ENCODE measurements at places on chromosomes 12 and 14.
A peak's percentile ranks its signal among the peaks of the same experiment; 100 is the strongest.

DNA sequence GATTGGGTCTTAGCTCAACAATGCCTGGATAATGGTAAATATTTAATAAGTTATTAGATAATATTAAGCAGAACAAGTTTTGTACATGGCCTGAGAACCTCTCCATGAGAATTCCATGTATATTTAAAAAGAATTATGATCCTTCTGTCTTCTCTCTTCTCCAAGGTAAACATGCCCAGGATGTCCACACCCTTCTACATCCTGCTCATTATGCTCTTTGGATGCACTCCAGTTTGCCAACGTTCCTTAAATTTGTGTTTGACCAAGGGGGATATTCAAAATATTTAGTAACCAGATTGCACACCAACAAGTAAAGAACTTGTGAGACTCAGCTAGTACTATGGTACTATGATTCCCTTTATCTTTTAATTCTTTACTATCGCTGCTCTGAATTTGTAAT lies 44.8 kb upstream of the ERGIC2 start:
- DNase-seq = no peak

DNA sequence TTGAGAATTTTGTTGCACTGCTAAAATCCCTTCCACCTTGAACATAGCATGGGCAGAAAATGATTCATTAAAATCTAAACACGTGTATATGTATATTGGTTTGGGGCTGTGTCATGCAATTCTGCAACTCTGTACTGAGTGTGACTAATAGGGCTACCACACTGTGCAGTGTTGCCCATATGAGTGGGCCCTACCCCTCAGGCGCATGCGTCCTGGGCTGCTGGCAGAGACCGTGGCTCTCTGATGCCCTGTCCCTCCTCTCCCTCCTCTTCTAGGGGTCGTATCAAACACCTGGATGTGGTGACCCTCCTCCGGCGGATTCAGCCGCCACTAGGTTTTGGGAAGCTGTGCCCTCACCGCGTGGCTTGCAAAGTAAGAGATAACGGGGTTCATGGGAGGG lies 128.4 kb upstream of the FKBP4 start:
- DNase-seq = no peak

DNA sequence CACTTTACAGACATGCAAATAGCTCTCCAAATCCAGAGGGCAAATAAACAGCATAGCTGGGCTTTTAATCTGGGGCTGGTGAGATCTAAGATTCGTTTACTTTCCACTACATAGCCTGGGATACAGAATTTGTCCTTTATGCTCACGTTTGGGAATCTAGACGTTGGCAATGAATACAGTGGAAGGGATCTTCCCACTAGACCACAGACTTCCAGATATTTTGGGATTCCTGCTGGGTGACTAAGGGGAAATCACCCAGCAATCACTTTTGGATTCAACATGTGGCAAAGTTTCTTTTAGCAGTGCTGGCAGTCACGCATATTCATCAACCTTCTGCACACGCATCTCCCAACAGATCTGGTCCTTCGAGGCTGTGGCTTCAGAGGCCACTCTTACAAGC lies 23.5 kb downstream of the APPL2 start:
- no peak for DNase-seq

DNA sequence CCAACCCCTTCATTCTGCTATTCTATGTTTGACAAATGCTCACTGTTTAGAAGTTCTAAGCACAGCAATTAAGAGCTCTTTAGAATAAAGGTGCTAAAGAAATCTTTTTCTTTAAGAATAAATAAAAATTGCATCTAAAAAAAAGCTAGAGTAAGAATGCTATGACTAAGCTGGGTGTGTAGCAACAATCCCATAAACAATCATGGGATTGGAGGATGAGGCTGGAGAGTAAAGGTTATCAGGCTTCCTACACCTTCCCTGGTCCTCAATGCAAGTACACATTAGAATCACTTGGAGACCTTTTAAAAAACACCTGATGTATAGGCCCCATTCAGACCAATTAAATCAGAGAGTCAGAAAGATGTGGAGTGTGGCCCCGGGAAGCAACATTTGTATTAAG lies 88.3 kb downstream of the CIT start:
- no peak for DNase-seq

- no peak for DNase-seq
These were observed 15.2 kb downstream of the SCNN1A start for GRCh38 chr12:6360080-6360571.

DNA sequence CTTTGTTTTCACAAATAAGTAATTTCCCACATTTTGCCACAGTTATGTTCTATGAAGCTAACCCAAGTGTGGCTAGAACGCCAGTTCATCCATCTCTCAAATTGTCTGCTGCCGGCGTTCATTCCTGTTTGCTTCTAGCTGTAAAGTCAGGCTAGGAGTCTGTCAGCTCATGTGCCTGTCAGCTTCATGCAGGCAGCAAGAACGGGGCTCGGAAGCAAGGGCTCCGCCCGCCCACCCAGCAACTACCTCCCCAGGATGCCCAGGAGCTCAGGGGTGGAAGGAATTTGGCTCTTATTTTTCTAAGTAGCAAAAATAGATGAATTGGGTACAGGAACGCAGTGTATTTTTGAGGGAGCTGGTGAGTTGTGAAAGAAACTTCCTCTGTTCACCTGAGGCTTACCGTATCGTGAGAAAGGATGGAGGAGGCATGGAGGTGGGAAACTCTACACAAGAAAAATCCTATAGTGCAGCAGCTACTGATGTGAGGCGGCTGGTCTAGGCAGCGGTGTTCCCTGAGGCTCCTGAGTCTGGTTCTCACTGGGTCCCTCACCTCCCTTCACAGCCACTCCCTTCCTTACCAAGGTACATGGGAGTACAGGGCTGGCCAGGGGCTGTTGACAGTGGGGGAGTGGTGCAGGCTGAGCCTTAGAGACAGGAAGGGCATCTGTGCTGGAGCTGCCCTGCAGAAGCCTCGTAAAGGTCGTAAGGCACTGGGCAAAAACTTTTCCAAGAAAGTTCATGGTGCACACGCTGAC lies 54.5 kb upstream of the AMN start:
- DNase-seq = no peak

- DNase-seq = no peak
These were observed 256.3 kb upstream of the SFSWAP start for GRCh38 chr12:131454418-131455217.

DNA sequence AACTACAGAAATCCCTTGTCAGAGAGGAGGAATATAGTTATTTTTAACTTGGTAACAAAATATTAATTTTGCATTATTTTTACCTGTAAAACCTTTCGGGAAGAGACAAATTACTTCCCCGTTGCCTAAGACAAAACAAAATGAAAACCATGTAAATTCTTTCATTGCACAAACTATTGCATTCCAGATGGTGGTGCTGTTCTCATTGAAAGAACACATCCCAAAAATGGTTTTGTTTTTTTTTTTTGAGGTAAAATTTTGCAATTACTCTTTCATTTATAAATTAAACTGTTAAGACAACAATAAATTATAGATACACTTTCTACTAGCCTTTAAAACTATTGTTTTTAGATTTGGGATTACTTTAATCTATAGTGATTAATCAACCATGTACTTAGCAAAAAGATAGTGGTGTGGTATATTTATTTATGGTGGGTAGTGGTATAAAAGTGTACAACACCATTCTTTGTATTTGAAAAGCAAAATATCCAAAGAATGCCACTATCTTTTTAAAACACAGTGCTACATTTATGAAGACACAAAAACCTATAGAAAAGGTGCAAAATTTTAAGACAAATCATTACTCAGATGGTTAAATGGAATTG lies 115.5 kb downstream of the SLC38A1 start:
- no peak for DNase-seq

- no peak for DNase-seq
These were observed 381.0 kb downstream of the DPF3 start for GRCh38 chr14:72512925-72513324.

DNA sequence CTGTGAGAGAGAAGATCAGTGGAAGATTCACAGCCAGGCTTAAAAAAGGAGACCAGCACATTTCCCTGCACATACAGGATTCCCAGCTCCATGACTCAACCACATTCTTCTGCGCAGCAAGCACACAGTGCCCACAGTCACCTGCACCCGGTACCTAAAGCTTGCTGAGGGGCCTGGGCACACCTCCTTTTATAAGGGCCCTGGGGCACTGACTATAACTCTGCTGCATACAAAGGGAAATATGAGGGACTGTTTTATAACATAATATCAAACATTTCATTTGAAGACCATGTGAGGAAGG lies 322.9 kb downstream of the DAD1 start:
- no peak for DNase-seq

DNA sequence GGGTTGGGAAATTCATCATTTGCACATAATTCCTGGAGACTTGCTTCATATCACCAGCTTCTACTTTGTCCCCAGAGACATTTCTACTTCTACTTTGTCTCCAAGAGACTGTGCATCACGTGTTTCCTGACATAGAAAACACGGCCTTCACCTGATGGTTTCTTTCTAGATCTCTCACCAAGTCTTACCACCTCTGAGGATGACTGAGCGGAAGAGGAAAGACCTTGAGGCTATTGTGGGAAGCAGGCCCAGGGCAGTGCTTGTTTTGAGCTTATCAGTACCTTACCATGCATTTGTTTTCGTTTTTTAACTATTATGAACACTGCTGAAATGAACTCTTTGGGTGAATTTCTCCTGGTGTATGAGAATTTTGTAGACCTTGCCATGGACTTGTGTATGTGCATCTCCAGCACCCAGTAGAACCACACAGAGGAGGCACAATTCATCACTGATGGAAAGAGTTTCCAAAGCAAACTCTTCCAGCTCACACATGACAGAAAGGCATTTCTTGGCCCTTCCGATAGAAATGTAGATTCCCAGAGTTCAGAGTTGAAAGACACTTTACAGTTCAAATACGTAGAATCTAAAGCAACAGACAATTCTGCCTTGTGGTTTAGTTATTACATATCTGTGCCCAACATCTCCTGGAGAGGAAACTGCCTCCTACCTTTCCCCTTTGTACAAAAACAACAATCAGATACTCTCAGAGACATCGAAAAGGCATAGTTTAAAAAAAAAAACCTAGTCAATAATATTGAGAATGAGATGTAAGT lies 434.7 kb downstream of the FUT8 start:
- DNase-seq = peak; percentile 38

DNA sequence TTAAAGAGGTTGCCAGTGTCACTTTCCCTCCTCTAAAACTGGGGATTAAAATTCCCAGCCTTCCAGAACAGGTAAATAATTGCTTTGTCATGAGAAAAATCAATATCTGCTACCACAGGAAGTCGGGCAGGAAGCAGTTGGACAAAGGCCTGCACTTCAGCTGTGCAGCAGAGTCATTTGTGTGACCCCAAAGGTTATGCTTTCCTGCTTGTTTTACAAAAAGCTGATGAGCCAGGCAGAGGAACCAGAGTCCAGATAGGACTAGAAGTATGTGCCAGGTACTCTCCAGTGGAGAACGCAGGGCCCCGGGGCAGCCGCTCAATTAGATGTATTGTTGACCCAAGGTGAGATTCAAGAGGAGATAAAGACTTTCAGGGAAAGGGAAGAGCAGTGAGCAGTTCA lies 117.1 kb upstream of the FRMD6 start:
- DNase-seq = no peak

- no peak for DNase-seq
These were observed 106.4 kb downstream of the PRKD1 start for GRCh38 chr14:29821242-29821641.

GRCh38 chr12:84756961-84757360 lies 155.6 kb downstream of the SLC6A15 start:
- DNase-seq = no peak

DNA sequence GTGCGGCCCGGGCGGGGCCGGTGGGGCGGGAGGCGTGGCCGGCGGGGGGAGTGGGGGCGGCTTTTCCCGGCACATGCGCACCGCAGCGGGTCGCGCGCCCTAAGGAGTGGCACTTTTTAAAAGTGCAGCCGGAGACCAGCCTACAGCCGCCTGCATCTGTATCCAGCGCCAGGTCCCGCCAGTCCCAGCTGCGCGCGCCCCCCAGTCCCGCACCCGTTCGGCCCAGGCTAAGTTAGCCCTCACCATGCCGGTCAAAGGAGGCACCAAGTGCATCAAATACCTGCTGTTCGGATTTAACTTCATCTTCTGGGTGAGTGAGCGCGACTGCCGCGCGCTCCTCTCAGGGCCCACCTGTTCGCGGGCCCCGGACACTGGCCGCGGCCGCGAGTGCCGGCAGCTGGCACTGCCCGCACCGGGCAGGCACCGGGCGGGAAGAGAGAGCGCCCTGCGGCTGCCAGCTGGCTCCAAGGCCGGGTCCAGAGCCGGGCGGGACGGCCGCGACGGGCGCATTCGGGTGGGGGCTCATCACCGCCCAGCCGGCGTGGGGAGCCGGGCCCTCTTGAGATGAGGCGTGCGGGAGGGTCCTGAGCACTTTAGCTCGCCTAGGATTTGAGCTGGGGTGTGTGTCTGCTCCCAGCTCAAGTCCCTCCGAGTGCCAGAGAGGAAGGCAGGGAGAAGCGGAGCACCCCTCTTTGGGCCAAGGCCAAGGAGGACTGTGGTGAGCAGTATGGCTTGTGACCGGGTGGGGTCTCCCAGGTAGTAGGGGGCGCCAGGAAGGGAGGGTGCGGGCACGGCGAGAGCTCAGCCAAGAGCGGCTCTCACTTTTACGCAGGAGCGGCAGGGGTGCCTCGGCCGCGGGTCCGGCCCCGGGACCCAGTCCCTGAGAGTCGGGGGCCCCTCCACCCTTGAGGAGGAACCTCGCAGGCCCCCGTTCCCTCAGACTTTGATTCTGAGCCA lies at the start of gene CD9:
TSS of gene CD9 (plus strand) at position 145 of the 957 bp plus-strand sequence. CDS start at position 245, 100 bp downstream.
- DNase-seq = peak; percentile 53

- DNase-seq = peak; percentile 68
These were observed 193.5 kb upstream of the CNOT2 start for GRCh38 chr12:70049596-70050360.

DNA sequence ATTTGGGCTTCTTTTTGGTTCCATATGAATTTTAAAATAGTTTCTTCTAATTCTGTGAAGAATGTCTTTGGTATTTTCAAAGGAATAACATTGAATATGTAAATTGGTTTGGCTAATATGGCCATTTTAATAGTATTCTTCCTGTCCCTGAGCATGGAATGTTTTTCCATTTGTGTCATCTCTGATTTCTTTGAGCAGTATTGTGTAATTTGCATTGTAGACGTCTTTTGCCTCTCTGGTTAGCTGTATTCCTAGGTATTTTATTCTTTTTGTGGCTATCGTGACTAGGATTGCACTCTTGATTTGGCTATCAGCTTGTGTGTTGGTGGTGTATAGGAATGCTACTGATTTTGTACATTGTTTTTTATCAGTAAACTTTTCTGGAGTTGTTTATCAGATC lies 601.9 kb downstream of the SNAPC1 start:
- no peak for DNase-seq

GRCh38 chr14:58823312-58823711 lies 185.6 kb downstream of the DACT1 start:
- no peak for DNase-seq

GRCh38 chr12:2225696-2226095 lies 172.9 kb downstream of the CACNA1C start:
- DNase-seq = no peak

All from stimulated activated effector memory CD8-positive, alpha-beta T cell treated with anti-CD3 and anti-CD28 coated beads, Interleukin-12 subunit alpha, Interleukin-12 subunit beta, amount 100 ng/mL, for 72 hours (primary cell).